ENCODE measurements at places on chromosomes 7 and 10. TPM values are rescaled to one million over a fixed set of nuclear protein-coding genes. Genes with fewer than 3 reads are reported as not detected.
A peak's percentile ranks its signal among the peaks of the same experiment; 100 is the strongest.

Gene CTAGE4
- 1.5 TPM for polyA plus RNA-seq

Gene DNAJC30
- 5.7 TPM for polyA plus RNA-seq

Gene PRF1
- 0.07 TPM for polyA plus RNA-seq

DNA sequence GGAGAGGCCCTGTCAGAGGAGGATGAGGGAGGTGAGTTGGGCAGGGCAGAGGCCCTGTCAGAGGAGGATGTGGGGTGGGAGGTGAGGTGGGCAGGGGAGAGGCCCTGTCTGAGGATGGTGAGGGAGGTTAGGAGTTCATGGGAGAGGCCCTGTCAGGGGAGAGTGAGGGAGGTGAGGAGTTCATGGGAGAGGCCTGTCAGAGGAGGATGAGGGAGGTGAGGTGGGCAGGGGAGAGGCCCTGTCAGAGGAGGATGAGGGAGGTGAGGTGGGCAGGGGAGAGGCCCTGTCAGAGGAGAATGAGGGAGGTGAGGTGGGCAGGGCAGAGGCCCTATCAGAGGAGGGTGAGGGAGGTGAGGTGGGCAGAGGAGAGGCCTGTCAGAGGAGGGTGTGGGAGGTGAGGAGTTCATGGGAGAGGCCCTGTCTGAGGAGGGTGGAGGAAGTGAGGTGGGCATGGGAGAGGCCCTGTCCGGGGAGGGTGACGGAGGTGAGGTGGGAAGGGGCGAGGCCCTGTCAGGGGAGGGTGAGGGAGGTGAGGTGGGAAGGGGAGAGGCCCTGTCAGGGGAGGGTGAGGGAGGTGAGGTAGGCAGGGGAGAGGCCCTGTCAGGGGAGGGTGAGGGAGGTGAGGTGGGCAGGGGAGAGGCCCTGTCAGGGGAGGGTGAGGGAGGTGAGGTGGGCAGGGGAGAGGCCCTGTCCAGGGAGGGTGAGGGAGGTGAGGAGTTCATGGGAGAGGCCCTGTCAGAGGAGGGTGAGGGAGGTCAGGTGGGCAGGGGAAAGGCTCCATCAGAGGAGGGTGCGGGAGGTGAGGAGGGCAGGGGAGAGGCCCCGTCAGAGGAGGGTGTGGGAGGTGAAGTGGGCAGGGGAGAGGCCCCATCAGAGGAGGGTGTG is 73.7 kb downstream of the INPP5A start:
- DNase-seq: no peak

GRCh38 chr7:24826662-24827020 is 69.4 kb upstream of the GSDME start:
- DNase-seq: peak; percentile 74

DNA sequence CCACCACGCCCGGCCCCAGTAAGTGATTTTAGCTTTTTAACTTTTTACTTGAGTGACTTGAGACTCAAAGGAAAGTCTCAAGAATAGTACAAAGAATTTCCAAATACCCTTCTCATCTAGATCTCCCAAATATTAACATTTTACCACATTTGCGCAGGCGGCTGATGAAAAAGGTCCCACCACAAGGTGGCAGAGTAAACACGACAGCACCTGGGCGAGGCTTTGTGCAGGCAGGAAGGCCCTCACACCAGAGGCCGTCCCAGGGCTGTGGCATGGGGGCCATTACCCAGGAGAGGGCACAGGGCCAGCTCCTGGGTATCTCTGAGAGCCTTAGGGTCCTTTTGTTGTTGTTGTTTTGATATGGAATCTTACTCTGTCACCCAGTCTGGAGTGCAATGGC is 50.0 kb upstream of the WIPI2 start:
- DNase-seq: no peak

DNA sequence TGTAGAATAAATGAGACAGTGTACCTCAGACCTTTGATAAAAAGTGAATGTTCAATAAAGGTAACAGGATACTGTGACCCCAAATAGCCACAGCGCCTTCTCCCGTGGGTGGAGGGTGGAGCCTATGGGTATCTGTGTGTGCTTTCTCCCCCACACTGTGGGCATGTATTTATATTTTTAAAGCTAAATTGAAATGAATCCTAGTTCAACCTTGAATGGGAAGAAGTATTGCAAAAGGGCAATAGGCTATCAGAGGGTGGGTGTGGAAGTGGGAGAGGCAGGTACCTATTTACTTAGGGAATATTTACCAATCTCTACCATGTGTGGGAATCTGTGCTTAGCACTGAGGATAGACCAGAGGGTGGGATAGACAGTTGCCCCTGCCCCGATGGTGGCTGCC is 68.9 kb downstream of the PFKFB3 start:
- DNase-seq: no peak
